ENCODE measurements at places on chromosomes 11 and 22.

- DNase-seq = peak; percentile 64
Measured at GRCh38 chr22:29071261-29072045, 1.4 kb upstream of the KREMEN1 start.

DNA sequence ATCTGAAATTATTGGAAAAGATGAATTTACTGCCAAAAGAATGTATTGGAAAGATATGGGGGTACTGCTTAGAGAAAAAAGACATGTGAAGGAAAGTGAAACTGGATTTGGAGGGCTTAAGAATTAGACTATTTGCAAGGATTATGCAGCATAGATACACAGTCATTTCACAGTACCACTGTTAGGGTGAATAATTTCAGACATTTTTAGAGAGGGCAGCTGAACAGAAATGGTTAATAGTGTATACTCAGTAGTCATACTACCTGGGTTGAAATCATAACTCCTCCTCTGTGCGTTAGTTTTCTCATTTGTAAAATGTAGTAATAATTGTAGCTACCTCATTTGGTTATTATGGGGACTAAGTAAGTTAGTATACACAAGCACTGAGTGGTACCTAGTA is 33.0 kb downstream of the GAS2 start:
- no peak for DNase-seq

GRCh38 chr11:1568441-1568911 is 3.6 kb downstream of the DUSP8 start:
- DNase-seq = no peak

- no peak for DNase-seq
Measured at GRCh38 chr22:39956932-39957664, 3.1 kb upstream of the TMA7B start.

DNA sequence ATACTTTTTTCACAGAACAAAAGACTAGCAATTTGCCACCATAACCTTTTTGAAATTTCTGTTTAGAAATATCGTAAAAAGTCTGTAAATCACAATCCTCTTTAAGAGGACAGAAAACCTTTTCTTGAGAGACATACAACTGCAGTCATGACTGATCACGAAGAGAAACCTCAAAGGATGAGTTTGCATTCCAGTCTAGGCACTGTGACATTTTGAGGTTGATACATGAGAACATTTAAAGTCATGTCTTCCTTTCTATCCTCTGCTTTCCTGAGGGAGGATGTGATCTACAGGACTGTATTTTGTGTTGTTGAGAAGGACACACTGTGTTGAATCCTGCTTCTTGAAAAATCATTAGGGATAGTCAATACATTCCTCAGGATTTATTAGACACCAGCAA is 476.7 kb upstream of the CCDC179 start:
- DNase-seq = no peak

GRCh38 chr22:50270666-50271394 is 650 bp upstream of the MAPK11 start:
- DNase-seq = no peak

- no peak for DNase-seq
Measured at GRCh38 chr11:33478111-33478573, 221.0 kb downstream of the HIPK3 start.

DNA sequence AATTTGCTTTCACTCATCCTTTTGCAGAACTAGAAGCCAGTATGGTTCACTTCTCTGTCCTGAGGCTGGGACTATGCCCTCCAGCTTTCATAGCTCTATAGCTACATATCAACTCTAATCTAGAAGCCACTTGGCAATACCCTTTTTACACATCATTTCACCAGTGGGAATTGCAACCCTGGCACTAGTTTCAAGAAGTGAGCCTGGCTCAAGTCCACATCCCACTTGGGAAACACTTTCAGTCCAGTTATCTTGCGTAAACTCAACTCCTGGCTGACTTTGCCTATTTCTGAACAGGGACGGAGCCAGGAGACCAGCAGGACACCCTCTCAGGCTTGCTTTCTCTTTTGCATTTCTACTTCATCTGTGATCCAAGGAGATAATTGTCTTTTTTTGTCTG is 19.9 kb upstream of the FAT3 start:
- no peak for DNase-seq
